ENCODE measurements at places on chromosomes 1 and 21.

GRCh38 chr1:206847946-206848345, 17.5 kb upstream of the IL20 start:
- no peak for DNase-seq

DNA sequence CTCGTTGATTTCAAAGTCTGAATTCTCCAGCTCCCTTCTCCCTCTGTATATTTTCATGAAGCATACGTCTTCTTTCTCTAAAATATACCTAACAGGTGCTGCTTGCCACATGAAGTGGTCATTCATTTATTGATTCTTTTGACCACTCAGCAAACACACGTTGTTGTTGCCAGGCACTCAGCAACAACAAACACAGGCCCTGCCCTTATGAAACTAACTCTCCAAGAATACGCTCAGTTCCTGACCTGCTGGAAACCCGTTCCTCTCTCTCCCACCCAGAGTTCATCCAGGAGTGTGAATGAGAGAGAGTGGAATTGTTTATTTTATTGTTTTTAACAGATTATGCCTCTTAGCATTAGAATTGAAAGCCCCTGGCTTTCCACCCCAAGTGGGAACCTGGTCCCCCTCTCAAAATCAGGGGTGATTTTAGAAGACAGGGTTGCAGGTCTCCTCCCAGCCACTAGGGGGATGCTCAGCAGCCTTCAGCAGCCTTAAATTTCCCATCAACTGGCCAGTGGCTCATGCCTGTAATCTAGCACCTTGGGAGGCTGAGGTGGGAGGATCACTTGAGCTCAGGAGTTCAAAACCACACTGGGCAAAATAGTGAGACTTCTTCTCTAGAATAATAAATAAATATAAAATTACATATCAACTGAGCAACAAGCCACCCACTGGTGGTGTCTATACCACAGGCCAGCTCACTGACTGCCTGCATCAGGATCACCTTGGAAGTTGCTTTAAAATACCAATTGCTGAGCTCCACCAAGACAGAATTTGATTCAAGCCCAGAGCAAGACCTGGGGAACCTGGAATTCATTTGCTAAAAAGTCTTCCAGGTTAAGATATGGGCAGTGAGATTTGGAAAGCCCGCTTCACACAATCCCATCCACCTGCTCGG, 181.0 kb upstream of the KLHDC7A start:
- no peak for DNase-seq

- DNase-seq, result no peak
These were observed 54.9 kb downstream of the ACBD3 start for GRCh38 chr1:226131639-226132038.

DNA sequence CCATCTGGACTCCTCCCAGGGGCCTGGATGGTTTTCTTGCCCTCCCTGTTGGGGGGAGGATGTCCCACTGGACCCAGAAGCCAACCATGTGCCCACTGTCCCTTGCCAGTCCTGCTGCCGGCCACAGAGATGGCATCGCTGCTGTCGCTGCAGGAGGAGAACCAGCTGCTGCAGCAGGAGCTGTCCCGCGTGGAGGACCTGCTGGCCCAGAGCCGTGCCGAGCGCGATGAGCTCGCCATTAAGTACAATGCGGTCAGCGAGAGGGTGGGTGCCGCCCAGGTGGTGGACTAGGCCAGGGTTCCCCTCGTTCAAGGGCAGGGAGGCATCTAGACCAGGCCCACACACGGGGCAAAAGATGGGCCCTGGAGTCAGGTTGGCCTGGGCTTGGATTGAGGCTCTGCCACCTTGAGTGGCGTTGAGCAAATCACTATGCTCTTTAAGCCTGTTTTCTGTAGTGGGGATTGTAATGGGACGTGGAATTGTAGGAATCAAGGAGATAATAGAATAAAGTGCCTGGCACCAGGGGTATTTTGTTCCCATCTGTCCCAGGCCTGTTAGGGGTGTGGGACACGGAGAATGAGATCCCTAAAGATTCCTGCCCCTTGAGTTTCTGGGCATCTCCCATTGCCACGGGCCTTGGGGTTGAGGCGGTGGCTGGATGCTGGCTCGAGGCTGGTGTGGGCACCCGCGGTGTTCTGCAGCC, 2.6 kb downstream of the CROCC start:
- no peak for DNase-seq

GRCh38 chr21:45828580-45829570, 152.7 kb upstream of the COL6A1 start:
- DNase-seq, result no peak

- DNase-seq, result no peak
These were observed 50.8 kb downstream of the HS2ST1 start for GRCh38 chr1:86965012-86965826.

GRCh38 chr1:118184739-118185083, 317 bp downstream of the SPAG17 start:
- no peak for DNase-seq

GRCh38 chr1:36963006-36963405, 71.3 kb downstream of the GRIK3 start:
- DNase-seq, result no peak

DNA sequence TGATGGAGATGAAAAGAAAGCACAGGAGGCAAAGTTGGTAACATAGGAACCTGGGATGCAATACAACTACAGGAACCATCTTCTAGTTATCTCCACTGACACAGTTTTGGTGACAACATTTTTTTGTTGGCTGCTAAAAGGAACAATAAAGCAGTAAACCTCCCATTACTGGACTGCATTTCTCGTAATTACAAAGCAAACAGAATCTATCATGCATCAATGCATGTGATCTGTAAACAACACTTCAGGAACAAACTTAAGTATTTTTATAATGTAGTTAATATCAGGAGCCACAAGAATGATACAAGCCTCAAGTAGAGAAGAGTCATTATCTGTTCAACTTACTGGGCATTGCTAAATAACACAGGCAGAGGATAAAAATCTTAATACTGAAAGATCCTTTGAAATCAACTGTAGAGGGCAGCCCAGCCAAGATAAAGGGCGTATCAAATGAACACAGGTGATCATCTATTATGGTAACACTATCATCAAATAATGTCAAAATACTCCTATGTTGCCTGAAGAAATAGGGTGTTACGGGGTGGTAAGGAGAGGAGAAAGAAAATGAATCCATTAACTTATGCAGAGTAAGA, 193.3 kb downstream of the EIF4G3 start:
- no peak for DNase-seq

- DNase-seq, result no peak
These were observed 21.5 kb upstream of the SAMSN1 start for GRCh38 chr21:14567331-14568279.

DNA sequence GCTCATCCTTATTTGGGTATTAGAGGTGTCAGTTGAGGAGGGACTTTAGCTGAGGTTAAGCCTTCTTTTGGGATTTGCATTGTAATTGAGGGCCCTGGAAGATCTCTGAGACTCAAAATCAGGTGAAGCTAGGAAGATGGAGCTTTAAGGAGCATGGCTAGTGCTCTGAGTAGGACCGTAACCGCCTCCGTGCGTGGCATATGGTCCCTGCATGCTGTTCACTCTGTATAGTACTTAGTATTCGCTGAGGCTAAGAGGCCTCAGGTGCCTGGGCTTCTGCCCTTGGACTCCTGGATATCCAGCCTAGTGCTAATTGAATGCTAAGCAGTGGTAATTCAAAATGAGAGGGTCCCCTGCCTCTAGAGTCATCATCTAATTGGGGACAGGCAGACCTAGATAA, 22.5 kb downstream of the NSUN4 start:
- no peak for DNase-seq

DNA sequence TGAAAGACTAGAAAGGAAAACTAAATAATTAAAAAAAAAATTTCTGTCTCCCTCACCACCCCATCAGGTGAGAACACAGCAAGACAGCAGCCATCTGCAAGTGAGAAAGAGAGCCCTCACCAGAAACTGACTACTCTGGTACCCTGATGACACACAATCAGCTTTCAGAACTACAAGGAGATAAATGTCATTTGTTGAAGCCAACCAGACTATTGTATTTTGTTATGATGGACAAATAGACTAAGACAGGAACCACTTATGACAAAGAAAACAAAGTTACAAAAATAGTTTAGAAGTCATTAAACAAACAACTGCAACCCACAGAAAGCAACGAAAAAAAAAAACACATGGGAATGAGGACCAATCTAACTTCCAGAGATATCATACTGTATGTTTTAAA, 98.3 kb downstream of the FAF1 start:
- no peak for DNase-seq

DNA sequence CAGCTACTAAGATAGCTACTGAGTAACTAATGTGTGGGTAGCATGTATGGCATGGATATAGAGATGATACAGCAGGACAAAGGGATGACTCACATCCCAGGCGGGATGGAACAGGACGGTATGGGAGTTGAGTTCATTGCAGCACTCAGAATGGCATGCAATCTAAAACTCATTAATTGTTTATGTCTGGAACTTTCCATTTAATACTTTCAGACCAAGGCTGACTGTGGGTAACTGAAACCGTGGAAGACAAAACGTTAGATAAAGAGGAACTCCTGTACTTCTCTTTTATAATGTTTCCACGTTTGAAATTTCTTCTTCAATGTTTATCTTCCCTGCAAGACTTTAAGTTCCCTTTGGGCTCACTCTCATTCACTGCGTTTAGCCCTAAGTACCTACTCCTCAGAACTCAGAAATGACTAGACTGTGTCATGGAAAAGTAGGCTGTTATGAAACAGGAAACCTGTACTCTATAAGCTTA, 151.9 kb downstream of the MAGI3 start:
- no peak for DNase-seq

GRCh38 chr1:22169816-22170215, 26.9 kb upstream of the WNT4 start:
- DNase-seq, result no peak

Measured in stimulated activated naive B cell treated with anti-CD40 and anti-IgM and Interleukin-4, amounts not matched to agents 10 μg/mL and 1 μg/mL and 100 μg/mL, for 72 hours (primary cell).